ENCODE measurements at places on chromosomes 6 and 20. TPM values are rescaled to one million over a fixed set of nuclear protein-coding genes. Genes with fewer than 3 reads are reported as not detected.

GRCh38 chr6:155936551-155936950 is 480.9 kb upstream of the NOX3 start:
- no peak for DNase-seq

DNA sequence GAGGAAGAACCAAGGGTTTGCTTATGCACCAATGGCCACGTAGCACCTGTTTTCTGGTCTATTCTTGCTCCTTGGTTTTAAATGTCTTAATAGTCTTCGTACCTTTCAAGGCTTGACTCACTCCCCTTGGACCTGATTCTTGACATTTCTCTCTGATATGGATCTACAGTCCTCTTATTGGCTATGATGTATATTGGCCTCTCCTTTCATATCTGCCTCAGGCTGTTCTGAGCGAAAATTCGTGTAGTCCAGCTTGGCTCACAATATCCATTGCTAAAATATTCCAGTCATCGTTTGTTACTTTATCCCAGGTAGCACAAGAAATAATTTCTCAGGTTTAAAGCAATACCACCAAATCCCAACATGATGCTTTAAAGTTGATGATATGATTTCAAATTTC is 59.6 kb downstream of the MYB start:
- no peak for DNase-seq

DNA sequence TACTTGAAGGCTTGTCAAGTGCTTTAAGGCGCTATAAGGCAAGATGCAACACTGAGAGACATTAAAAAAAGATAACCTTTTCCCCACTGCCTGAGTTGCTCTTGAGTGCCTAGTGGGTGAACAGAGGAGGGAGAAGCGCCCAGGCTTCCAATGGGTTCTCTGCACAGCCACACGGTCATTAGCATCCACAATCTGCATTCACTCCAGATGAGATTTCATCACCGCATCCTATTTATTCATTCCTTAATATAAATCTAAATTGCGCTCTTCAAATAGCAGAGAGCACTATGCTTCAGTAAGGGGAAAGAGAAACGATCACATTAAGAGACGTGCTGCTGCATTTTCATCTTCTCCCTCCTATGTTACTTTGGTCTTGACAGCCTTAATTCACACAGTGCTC is 219.2 kb downstream of the ATXN1 start:
- no peak for DNase-seq

Gene HTR1E
- total RNA-seq = not detected

Gene DTNBP1
- total RNA-seq = 19.0 TPM

Gene SLC24A3
- total RNA-seq = not detected

DNA sequence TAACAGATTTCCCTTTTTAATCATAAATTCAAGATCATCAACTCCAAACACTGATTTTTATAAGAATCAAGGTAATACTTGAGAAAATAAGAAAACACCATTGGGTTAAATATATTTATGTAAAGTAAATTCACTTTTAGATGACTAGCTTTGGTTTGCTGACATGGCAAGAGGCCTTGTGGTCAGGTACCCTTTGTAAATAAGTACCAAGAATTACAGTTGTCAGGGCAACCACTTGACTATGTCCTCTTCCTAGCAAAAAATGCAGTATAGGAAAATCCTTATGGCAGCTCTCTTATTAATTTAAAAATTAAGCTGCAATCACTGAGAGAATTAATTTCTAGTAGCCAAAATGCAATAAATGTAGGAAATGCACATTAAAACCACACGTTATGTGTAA is 153.8 kb downstream of the INSM1 start:
- no peak for DNase-seq

Gene GPLD1
- 0.34 TPM for total RNA-seq

- no peak for DNase-seq
Observed at GRCh38 chr6:168534265-168534664, 93.3 kb downstream of the SMOC2 start.

Gene PDE10A
- not detected for total RNA-seq

Gene C6orf15
- not detected for total RNA-seq

Data from activated CD8-positive, alpha-beta T cell treated with anti-CD3 and anti-CD28 coated beads, Interleukin-2, amount 10 ng/mL, durations not matched to agents 7 days and 5 days (primary cell).